NCI-H226 (cell line): ENCODE measurements at places on chromosomes 2 and 18.
A peak's percentile ranks its signal among the peaks of the same experiment; 100 is the strongest.

- DNase-seq = no peak
Observed at GRCh38 chr2:110688594-110689091, 10.8 kb upstream of the BUB1 start.

GRCh38 chr2:226995625-226996041 lies 159.8 kb downstream of the RHBDD1 start:
- DNase-seq = peak; percentile 63

- peak; percentile 94 for DNase-seq
Observed at GRCh38 chr2:234257859-234258561, 207.5 kb downstream of the SPP2 start.

- peak; percentile 55 for DNase-seq
Observed at GRCh38 chr2:200156166-200156835, 150.2 kb upstream of the SPATS2L start.

- no peak for DNase-seq
Observed at GRCh38 chr2:85810371-85811179, 56.8 kb downstream of the ATOH8 start.

DNA sequence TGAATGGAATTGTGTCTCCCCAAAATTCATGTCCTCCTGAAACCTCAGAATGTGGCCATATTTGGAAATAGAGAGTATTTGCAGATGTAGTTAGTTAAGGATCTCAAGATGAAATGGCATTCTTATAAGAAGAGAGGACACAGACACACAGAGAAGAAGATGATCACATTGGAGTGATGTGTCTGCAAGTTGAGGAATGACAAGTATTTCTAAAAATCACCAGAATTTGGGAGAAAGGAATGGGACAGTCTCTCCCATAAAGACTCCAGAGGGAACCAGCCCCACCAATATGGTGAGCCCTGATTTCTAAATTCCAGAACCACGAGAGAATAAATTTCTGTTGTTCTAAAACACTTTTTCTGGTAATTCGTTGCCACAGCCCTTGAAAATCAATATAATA lies 166.3 kb downstream of the C1D start:
- DNase-seq = no peak

GRCh38 chr2:239690651-239691631 lies 290.1 kb upstream of the HDAC4 start:
- DNase-seq = no peak

DNA sequence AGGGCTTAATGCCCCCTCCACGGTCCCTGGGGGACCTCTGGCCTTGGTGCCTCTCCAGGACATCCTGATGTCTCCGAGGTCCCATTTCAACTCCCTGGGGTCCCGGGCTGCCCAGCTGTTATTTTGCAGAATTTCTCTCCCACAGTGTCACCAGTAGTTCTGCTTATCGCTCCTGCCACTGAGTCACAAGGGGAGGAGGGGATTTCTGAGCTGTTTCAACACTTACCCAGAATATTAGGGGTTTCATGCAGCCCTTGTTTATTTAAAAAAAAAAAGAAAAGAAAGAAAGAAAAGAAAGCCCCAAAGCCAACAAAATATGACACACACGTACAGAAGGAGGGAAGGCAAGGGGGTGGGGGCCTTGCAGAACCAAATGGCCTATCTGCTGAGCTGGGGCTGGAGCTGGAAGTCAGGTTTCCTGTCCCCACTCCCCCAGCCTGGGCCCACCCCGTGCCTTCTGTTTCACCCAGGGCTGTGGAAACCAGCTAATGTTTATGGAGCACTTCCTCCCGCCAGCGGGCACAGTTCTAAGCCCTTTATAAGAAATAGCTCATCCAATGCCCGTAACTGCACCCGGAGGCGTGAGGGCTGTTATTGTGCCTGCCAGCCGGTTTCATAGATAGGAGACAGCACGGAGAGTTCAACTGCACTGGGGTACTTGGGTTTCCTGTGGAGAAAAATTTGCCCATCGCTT lies 8.4 kb upstream of the ARID5A start:
- DNase-seq = no peak

DNA sequence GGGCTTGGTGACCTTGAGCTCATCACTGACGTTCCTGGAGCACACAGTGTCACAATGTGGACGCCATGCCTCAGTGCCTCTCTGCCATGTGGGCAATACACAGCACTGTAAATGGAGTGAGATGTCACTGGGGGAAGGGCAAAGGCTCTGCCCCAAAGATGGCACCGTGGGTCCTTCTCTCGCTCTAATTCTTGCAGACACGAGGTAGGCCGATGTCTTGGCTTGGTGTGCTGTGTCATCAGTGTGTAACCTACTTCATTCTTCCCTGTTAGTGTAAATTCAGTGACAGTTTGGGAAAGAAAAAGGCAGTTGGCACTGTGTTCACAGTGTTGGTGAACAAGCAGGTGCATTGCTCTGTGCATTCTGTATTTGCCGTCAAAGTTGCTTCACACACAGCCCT lies 309.3 kb upstream of the MYT1L start:
- no peak for DNase-seq

GRCh38 chr2:101815739-101816391 lies 118.4 kb downstream of the MAP4K4 start:
- DNase-seq = no peak

DNA sequence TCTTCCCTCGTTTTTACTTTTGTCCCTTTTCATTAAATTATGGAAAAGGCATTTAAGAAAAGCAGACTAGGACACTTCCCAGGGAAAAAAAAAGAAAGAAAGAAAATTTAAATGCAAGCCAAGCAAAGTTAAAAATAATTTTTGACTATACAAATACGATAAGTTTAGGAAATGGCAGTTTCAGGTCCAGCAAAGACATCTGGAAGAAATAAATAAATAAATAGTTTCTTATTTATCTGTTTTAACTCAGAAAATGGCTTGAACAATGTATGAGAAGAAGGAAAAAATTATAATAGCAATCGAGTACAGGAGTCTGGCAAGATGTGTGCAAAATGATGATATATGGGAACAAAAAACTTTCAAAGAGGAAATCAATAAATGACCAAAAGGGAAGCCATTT lies 114.6 kb upstream of the NCKAP5 start:
- no peak for DNase-seq

- DNase-seq = no peak
Observed at GRCh38 chr2:176885001-176885643, 327.5 kb upstream of the HNRNPA3 start.

GRCh38 chr2:126657148-126657635 lies 1.2 kb downstream of the GYPC start:
- DNase-seq = peak; percentile 80

DNA sequence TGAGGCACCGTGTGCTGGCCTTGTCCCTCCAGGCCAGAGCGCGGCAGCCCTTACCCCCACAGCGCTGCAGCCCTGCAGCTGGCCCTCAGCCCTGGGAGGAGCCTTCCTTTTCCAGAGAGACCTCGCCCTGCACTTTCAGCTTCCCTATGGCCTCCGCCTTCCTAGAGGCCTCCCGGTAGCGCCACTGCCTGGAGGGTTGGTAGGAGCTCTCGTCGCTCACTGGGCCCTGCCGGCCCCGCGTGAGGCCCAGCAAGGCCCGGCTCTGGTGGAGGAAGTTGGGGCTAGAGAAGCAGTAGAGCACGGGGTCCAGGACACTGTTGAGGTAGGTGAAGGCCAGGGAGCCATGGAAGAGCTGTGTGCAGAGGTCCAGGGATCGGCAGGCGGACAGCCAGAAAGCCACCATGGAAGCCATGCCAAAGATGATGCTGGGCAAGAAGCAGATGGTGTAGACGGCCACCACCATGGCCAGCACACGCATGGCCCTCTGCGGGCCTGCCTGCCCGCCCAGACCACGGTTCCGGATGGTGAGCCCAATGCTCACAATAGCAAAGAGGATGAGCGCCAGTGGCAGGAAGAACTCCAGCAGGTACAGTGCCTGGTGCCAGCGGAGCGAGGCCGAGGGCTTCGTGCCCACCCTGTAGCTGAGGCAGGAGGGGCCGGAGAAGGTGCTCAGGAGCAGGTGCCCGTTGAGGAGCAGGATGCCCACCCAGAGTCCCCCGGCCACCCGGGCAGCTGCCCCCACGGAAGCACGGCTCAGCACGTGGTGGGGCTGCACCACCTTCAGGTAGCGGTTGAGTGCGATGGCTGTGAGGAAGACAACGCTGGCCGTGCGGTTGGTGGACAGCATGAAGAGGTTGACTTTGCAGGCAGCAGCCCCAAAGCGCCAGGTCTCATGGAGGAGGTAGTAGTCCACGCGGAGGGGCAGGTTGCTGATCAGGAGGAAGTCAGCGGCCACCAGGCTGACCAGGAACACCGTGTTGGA lies 821 bp downstream of the OXER1 start:
- DNase-seq = no peak

DNA sequence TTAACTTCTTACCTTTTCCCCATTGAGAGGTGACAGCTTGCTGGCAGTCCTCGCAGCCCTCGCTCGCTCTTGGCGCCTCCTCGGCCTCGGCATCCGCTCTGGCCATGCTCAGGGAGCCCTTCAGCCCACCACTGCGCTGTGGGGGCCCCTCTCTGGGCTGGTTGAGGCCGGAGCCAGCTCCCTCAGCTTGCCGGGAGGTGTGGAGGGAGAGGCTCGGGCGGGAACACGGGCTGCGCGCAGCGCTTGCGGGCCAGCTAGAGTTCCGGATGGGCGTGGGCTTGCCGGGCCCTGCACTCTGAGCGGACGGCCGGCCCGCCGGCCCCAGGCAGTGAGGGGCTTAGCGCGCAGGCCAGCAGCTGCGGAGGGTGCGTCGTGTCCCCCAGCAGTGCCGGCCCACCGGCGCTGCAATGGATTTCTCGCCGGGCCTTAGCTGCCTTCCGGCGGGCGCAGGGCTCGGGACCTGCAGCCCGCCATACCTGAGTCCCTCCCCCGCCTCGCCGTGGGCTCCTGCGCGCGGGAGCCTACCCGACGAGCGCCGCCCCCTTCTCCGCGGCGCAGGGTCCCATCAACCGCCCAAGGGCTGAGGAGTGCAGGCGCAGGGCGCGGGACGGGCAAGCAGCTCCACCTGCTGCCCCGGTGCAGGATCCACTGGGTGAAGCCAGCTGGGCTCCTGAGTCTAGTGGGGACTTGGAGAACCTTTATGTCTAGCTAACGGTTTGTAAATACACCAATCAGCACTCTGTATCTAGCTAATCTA lies 335.0 kb downstream of the CBLN2 start:
- no peak for DNase-seq

DNA sequence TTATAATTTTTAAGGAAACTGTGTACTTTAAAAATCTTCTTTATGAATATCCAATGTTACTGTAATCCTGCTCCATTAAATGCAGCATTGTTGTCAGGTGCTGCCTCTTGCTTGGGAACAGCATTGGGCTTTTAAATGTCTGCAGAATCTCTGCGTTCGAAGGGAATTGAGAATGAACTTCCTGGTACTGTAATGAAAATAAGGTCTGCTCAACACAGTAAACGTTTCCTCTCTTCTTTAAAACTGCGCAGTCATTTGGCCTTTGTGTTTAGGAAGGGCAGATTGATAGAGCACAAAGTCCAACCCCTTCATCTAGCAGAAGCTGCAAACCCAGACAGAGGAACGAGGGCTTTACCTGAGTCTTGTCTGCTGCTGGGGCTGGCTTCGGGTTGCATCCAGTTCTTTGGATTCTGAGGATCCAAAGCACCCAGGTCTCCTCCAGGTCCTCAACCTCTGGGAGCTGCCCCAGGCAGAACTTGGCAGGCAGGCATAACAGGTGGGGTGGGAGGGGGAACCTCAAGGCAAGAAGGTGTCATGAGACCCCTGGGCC lies 104.5 kb downstream of the UGGT1 start:
- DNase-seq = no peak

GRCh38 chr2:69143748-69144360 lies 130.9 kb downstream of the ANTXR1 start:
- DNase-seq = peak; percentile 68

- no peak for DNase-seq
Observed at GRCh38 chr2:2892378-2892777, 485.2 kb downstream of the EIPR1 start.

- DNase-seq = no peak
Observed at GRCh38 chr18:68219872-68220271, 495.0 kb downstream of the TMX3 start.

DNA sequence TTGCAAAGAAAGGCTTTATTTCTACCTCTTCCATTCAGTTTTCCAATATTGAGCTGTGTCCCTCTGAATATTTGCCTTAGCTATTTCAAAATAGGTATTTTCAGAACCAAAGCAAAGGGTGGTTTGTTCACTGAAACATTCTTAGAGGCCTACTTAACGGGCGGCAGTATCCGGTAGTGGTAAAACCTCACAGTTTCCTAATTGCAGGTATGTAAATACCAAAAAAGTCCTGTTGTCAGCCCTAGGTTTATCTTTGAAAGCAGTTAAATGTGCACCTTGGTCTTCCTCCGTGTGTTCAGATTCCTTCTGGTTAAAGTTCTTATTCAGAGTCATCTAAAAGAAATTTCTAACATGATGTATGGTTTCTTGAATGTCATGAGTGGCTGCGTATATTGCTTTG lies 38.9 kb downstream of the CCNT2 start:
- no peak for DNase-seq

DNA sequence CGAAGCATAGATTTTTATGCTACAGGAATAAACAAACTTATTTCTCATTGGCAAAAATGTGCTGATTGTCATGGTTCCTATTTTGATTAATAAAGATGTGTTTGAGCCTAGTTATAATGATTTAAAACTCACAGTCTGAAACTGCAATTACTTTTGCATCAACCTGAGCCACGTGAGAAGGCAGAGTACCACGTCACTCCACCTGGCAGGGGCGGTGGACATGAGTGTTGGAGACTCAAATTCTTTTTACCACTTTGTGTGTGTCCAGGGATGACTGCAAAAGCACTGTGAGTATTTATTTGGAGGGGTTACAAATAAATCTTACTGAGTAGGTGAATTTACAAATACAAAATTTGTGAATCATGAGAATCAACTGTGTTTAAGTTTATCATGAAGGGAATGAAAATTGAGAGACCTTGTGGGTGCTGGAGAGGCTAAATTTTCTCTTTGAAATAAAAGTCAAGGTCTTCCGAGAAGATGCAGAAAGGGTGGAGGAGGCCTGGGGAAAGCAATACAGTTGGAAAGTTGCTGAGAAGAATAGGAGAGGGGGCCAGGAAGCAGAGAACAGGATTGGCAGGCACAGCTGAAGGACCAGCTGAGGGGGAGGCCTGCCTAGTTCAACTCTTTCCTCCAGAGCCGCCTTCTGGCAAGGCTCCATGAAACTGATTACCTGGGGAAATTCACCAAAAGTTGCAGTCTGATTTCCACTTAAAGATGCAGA lies 316.4 kb downstream of the MYCN start:
- DNase-seq = no peak

DNA sequence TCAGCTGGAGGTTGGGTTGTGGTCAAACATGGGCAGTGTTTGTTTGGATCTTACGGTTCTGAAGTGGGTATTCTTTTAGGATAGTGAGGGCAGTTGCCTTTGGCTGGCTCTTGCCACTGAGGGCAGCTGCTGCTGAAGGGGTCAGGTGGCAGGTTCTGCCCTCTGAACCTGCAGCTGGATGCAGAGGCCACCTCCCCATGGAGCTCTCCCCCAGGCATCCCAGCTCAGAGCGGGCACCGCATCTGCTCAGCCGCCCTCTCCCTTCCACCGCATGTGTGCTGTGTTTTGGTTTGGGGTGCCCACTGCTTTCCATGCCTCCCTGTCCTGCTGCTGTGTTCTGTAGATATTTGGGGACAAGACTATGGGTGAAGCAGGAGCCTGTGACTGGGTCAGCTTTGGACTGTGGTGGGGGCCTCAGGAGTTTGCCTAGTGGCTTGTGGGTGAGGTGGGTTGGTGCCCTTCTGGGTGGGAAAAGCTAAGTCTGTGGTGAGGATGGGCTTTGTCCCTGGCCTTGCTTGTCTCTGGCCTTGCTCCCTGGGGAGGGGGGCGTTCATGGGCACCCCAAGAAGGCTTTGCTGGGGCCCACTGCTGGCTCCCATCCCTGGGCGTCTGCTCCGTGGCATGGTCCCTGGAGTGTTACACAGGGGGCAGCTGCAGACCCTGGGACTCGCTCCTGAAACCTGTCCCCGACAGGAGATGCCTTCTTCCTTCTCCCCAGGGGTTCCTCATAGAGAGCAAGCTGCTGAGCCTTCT lies 28.5 kb downstream of the OTOF start:
- no peak for DNase-seq

- DNase-seq = no peak
Observed at GRCh38 chr2:46813680-46814079, 101.9 kb downstream of the MCFD2 start.
